Activated T-helper 1 cell treated with anti-CD3 and anti-CD28 coated beads, Interleukin-12 subunit alpha, Interleukin-12 subunit beta, Interleukin-2, Interleukin-4 antibody, amounts not matched to agents 30 ng/mL and 10 ng/mL and 1 ng/mL, durations not matched to agents 14 hours and 24 hours and 36 hours (primary cell): ENCODE measurements at places on chromosomes 7 and 10. TPM values are rescaled to one million over a fixed set of nuclear protein-coding genes. Genes with fewer than 3 reads are reported as not detected.
A peak's percentile ranks its signal among the peaks of the same experiment; 100 is the strongest.

The CLRN3 gene
- total RNA-seq, result not detected in 2 replicates

The HOXA13 gene
- not detected in 2 replicates for total RNA-seq

The CYP2C19 gene
- not detected in 2 replicates for total RNA-seq

The OR9A2 gene
- total RNA-seq, result not detected in 2 replicates

The STEAP1B gene
- total RNA-seq, result 0.16 TPM in 1 of 2 replicates, not detected in the other

The GPC2 gene
- total RNA-seq, result 3.9 and 4.8 TPM in 2 replicates

The CREB5 gene
- not detected in 2 replicates for total RNA-seq

DNA sequence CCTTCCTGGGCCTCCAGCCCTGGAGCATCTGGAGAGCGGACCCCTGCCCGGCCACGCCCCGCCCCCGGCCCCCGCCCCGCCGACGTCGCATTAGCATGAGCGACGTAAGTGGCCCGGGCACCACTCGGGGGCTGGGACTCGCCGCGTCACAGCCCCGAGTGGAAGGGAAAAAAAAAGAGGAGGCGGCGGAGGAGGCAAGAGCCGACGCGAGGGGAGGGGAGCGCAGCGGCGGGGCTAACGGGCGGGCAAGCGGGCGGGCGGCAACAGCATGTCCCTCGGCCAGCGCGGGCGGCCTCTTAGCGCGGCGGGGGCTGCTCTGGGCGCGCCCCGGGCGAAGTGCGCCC lies at the start of gene SLC18A3:
SLC18A3 (plus strand) TSS at position 197 of the 344 bp plus-strand sequence. CDS start 431 bp downstream, outside the sequence.
- DNase-seq, result no peak

DNA sequence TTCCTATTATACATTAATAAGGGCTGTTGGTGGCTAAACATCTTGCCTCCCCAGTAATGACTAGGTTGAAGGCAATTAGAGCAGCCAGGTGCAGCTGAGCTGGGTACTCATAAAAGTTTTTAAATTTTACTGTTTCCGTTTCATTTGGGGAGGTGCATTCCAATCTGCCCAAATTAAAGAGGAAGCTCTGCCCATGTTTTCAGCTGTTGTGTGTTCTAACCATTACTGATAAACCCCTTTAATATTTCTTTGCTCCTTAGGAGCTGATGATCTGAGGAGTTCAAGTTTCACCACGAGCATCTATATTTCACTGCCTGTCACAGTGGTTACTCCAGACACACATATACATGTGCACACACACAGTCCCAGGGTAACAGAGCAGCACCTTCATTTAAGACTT lies 94.4 kb downstream of the JAZF1 start:
- DNase-seq, result no peak

GRCh38 chr7:85186521-85187241 lies at the start of gene SEMA3D:
Gene SEMA3D (minus strand): TSS chr7:85187056. CDS start chr7:85121891, 65,165 bp downstream.
- peak; percentile 2 for DNase-seq

DNA sequence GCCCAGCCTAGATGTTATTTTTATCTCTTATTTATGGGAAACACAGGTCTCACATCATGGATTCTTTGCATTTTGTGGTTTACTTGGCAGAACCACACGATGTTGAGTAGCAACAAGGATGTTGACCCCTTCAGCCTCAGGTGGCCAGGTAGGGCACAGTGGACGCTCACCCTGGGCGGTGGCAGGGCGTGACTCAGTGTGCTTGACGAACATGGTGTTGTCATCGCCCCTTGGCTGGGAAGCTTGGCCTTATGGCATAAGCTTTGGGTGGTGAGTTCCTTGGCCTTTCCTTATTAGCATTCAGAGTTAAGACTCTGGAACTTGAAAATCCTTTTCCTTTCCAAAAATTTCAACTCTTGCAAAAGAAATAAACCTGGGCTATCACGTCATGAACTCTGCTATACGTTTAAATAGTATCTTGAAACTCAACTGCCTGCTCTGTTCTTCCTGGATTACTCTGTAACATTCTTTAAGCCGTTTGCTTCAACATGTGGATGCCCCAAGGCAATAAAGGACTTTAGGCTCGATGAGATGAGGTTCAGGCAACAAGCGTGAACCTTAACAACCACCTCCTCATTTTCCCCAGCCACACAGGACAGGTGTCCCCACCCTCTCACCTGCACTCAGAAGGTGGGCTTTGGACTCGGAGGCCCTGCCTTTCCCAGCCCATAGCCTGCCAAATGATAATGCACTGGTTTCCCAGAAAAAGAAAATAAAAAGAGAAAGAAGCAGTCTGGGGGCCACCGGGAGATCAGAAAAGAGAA lies 22.5 kb upstream of the ECHDC3 start:
- DNase-seq, result no peak

DNA sequence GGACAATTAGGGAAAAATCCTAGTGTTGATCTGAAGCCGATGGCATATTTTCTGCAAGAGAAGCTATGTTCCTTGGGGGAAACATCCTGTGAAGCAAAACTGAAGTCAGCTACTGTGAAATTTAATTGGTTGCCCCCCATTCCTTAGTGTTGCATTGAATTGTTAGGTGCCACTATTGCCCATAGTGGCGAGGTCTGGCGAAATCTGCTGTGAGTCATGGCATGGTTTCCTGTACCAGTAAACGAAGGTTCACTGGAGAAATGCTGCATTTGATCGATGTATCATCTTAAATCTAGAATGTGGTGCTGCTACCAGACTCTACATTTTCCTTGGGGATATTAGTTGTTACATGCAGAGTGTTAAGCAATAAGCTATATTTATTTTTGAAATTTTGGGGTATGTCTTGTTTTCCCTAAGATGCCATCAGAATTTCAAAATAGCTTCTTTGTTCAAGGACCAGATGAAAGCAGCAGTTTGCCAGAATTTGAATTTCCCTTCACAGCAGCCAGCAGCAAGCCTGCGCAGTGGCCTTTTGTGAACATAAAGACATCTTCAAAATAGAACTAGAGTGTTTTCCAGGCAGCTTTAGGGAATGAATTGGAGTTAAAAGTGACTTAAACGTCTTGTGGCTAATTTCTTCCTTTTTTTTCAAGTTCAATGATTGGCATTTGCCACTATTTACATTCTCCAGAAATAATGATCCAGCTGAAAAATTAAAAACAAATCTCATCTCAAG lies 348.6 kb upstream of the COBL start:
- DNase-seq, result no peak

DNA sequence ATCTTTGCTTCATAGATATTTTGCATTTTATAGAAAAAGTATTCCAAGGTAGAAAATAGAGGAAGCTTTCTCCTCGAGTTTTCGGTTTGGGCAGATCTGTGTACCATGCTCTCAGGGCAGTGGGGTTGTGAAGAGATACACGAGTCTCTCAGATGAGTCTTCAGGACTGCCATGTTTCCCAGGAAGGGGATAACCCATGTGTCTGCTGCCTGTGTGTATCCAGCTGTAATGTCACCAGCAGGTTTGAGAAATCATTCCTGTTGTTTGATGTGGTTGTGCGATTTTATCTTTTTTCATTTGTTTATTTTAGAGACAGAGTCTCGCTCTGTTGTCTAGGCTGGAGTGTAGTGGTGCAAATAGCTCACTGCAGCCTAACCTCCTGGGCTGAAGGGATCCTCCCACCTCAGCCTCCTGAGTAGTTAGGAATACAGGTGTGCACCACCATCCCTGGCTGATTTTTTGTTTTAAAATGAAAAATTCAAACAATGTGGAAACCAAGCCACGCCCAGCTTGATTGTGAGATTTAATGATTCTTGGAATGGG lies 48.9 kb downstream of the SNX10 start:
- no peak for DNase-seq

DNA sequence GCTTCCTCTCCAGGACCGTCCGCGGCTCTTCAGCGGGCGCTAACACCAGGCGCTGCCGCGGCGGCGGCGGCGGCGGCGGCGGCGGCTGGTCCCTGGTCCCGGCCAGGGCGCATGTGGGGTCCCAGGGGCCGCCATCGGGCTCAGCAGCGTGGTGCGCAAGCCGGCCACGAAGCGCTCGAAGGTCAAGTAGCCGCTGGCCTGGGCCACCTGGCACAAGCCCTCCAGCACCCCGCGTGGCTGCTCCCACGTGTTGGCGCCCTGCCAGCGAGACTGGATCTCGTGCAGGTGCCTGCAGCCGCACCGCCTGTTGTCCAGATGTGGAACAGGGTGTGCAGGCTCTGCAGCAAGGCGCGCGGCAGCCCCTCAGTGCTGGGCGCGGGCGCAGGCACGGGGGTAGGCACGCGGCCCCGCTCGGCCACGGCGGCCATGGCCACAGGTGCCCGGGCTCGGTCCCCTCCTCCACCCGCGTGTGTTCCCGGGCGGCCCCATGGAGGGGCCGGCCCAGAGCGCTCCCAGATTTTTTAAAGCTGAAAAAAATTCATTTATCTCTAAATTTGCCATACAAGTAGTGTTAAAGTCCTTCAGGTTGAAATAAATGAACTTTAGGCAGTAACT lies 884.2 kb upstream of the ZNF722 start:
- DNase-seq, result no peak

- no peak for DNase-seq
Observed at GRCh38 chr7:109757713-109758112, 1188.0 kb downstream of the DNAJB9 start.

GRCh38 chr10:22900841-22901601 lies 26.8 kb upstream of the ARMC3 start:
- no peak for DNase-seq

GRCh38 chr10:96529634-96530279 lies 16.0 kb upstream of the TLL2 start:
- DNase-seq, result no peak

- DNase-seq, result no peak
Observed at GRCh38 chr10:69474742-69475432, 23.6 kb downstream of the TSPAN15 start.

GRCh38 chr10:32241946-32242345 lies 105.0 kb downstream of the EPC1 start:
- DNase-seq, result no peak

DNA sequence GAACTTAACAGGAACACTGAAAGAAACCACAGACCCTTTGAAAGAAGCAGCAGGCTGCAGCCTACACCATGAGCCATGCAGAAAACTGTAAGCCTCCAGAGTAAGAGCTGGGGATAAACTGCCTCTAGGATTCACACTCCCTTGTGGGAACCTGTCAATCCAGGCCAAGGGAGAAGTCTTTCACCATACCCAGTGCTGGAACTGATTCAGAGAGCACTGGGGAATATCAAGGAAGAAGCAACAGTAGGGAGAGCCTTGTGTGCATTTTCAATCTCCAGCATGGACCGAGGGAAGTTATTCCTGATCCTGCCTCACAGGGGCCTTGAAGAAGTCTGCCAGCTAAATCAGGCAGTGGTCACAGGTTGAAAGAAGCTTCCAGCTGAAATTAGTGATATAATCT lies 282.2 kb downstream of the AGMO start:
- DNase-seq, result no peak

DNA sequence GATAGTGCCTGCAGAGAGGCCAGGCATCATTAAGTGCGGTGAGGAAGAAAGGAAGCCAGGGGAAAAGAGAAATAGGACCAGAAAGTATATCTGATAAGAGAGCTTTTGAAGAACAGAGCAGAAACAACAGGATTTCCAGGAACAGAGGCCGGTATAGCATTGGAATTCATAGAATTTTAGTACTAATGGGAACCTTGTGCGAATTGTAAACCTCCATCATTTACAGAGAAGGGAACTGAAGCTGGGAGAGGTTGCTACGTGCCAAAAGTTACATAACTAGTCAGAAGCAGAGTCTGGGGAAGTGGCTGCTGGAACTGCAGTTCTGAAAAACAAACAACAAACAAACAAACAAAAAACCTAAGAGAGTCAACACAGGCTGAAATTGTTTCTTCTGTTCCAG lies 5.4 kb upstream of the ZMYND11 start:
- no peak for DNase-seq

- no peak for DNase-seq
Observed at GRCh38 chr10:26574783-26575182, 122.7 kb upstream of the PDSS1 start.

DNA sequence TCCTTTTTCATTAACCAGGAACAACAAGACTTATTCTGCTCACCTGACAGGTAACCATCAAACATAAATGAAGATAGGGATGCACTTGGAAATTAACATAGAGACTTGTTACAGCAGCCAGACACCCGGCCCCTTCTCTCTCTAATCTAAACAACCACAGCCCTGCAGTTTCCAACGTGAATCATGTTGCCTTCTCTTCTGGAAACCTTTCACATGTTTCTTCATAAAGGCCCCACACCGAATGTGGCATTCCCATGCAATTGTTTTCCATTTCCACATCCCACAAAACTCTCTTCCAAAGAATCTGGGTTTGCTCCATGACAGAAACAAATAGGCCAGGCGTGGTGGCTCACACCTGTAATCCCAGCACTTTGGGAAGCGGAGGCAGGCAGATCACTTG lies 15.0 kb upstream of the WDR86 start:
- DNase-seq, result no peak

GRCh38 chr7:121032645-121033460 lies 44.3 kb downstream of the CPED1 start:
- no peak for DNase-seq

GRCh38 chr10:17200001-17200911 lies 1.2 kb downstream of the TRDMT1 start:
- DNase-seq, result no peak

DNA sequence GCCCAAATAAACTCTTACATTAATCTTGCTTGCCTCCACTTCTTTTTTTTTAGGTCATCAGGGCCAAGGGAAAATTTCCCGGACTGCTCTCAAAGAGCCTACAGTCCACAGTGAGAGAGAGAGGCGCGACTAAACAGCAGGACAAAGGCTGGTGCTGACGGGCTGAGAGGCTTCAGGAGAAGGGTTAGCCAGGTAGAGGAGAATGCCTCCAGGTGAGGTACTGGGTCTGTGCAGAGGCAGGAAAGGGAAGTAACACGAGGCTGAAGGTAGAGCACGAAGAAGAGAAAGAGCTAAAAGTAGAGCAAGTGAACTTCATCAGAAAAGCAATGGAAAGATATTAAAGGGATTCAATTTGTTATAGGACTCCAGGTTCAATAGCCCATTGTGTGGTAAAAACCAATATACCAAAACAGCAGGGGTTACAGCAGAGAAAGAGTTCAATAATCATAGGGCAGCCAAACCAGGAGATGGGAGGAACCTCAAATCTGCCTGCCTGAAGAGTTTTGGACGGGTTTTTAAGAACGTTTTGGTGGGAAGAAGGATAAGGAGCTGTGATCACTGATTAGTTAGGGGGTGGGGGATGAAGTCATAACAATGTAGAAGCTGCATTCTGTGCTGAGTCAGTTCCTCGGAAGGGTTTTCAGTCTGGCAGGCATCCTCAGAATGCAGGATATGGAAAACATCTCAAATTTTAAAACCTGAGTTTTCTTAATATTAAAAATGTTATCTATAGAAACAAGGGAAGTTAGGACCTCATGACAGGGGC lies 171.5 kb downstream of the AKR1D1 start:
- no peak for DNase-seq

DNA sequence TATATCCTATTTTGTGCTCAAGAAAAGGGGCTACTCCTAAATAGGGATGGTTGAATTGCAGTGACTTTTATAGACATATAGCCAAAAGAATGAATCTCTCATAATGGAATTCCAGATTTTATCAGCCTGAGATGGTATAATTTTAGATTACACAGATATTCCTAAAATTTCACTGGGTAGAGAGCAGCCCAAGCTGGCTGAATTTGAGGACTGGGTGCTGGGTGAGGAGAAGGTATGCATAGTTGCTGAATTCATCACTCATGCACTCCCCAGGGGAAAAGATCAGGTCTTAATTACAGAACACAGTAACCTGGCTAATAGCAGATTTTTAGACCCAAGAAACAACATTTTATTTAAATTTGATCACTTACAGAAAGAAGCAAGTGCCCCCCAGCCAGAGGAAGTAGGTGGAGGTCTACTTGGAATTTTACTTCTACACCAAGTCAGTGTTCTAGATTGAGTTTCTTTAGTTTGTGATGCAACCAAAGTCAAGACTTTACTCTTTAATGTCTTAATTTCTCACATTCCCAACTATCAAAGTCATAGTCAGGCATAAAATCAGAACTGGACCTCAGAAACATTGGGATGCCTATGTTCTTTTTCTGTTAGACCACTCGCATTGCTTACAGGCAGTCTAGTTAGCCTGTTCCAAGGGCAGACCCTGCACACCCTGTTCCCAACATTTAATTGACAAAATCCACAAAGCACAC lies 337.4 kb upstream of the PODXL start:
- DNase-seq, result no peak
